ENCODE measurements at places on chromosomes 1 and 21.

DNA sequence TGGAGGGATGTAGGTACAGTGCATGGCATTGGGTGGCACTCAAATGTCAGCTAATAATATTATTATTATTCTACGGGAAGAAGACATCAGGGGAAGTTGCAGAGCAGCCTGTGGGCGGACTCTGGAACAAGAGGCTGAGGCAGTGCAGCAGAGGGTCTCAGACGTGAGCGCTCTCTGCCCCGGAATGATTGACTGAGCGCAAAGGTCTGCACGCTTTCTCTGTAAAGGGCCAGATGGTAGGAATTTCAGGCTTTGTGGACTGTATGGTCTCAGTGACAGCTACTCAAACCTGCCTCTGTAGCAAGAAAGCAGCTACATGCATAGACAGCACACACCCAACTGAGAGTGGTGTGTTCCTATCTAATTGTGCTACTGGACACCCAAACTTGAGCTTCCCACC, 29.6 kb upstream of the VPS13D start:
- no peaks in the 10 kb centered on the region for H3K36me3 ChIP-seq
- H3K4me1 ChIP-seq, result no peaks in the 10 kb centered on the region
- H3K4me3 ChIP-seq, result no peak overlapping the region

DNA sequence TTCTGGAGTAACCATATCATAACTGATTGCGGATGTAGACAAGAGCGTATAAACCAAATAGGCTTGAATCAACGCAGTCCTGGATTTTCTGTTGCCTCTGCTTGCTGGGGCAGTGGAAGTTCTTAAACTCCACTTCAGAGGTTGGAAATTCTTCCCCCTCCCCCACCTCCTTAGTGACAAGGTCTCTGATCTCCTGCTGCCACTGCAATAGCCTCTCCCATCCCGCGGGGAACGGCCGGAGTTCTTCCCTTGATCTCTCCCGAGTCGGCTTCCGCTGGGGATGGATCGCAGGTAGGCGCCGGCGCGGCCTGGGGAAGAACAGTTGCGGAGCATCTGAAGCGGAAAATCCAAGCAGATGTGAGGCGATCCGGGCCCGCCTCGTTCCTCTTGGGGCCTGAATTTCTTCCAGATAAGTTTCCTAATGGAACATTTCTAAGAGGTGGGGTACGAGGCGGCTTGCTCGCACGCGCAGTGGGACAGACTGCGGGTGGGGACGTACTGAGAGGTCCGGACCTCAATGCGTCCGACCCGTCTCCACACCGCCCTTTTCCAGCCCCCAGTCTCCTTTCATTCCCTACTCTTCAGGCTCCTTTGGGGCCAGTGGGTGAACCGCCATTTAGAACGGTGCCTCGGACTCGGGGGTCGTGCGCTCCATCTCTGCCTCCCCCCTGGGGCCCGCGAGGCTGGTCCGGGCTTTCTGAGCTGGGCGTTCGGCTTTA, 3.1 kb upstream of the SIM2 start:
- H3K27me3 ChIP-seq, result peaks cover 68% of the 10 kb centered on the region
- no peaks in the 10 kb centered on the region for H3K36me3 ChIP-seq
- no peak overlapping the region for H3K27ac ChIP-seq
- no peak overlapping the region for H3K4me3 ChIP-seq

DNA sequence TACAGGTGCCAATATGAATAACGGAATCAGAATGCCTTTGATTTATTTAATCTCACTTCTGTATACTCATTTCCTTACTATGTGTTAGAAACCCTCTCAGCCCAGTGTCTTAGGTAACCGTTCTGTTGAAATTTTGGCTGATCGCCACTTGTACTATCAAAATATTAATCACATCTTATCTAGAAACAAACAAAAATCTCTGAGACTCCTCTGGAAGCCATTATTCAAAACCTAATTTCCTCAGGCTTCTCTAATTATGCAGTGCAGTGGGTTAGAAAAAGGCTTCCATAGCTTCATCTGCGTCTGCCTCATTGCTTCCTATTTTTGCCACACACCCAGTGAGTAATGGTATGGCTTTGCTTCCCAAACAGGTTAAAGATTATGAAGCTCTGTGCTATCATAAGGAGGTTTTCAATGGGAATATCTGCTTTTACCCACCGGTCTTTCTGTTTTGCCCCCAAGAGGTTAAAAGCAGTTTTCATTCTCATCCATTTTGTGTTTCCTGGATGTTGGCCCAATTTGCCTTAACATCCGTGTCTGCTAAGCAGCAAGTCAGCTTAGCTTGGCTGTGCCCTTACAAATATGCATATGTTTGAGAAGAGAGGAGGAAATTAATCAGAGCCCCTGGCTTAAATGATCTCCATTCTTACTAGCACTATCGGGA, 129.6 kb downstream of the RYR2 start:
- no peak overlapping the region for H3K27ac ChIP-seq
- no peak for DNase-seq
- no peaks in the 10 kb centered on the region for H3K27me3 ChIP-seq
- no peaks in the 10 kb centered on the region for H3K36me3 ChIP-seq
- no peaks in the 10 kb centered on the region for H3K4me1 ChIP-seq

DNA sequence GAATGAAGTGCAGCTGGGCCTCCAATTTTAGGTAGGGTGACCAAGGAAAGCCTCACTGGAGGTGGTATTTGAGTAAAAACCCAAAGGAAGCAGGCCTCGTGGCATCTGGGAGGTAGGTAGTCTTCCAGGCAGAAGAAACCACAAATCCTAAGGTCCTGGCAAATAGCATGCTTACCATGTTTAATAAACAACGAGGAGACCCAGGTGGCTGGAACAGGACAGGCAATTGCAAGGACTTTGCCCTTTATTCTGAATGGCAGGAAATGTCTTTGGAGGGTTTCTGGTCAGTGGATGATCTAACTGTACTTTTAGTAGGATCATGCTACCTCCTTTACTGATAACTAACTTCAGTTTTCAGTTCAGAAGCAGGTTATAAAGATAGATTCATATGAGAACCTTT, 52.2 kb downstream of the EPB41 start:
- H3K4me3 ChIP-seq, result no peak overlapping the region
- peaks cover 5% of the 10 kb centered on the region for H3K4me1 ChIP-seq
- no peaks in the 10 kb centered on the region for H3K27me3 ChIP-seq
- no peak overlapping the region for H3K27ac ChIP-seq
- no peaks in the 10 kb centered on the region for H3K36me3 ChIP-seq

DNA sequence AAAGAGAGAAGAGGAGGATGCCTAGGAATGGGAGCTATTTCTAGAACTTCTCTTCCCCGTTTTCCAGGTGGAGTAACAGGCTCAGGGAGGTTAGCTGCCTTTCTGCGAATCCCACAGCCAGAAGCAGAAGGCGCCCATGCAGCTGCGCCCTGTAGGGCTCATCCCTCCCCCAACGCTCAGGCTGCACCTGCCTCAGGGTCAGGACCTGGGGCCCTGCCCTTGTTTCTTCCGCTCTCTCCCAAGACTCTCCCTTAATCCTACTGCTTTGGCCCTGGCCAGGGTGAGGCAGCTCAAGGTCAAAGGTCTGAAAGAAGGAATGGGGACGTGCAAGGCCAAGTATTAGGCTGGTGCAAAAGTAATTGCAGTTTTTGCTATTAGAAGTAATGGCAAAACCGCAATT, 30.5 kb upstream of the PADI2 start:
- no peak overlapping the region for H3K27ac ChIP-seq
- H3K36me3 ChIP-seq, result peaks cover 25% of the 10 kb centered on the region
- H3K4me3 ChIP-seq, result no peak overlapping the region
- peaks cover 5% of the 10 kb centered on the region for H3K4me1 ChIP-seq
- no peaks in the 10 kb centered on the region for H3K27me3 ChIP-seq
- DNase-seq, result no peak

GRCh38 chr1:10677491-10678391, 118.7 kb downstream of the CASZ1 start:
- H3K4me3 ChIP-seq, result no peak overlapping the region
- H3K4me1 ChIP-seq, result no peaks in the 10 kb centered on the region
- no peak overlapping the region for H3K27ac ChIP-seq
- peaks cover 22% of the 10 kb centered on the region for H3K27me3 ChIP-seq
- no peak for DNase-seq

- no peak overlapping the region for H3K27ac ChIP-seq
- H3K27me3 ChIP-seq, result no peaks in the 10 kb centered on the region
- H3K4me1 ChIP-seq, result peaks cover 10% of the 10 kb centered on the region
- H3K36me3 ChIP-seq, result peaks cover 2% of the 10 kb centered on the region
- no peak overlapping the region for H3K4me3 ChIP-seq
Measured at GRCh38 chr1:170853867-170854266, 81.5 kb upstream of the MROH9 start.

- H3K36me3 ChIP-seq, result peaks cover 15% of the 10 kb centered on the region
- peak overlapping the region; percentile 88 for H3K27ac ChIP-seq
- peak; percentile 30 for DNase-seq
- H3K4me3 ChIP-seq, result no peak overlapping the region
Measured at GRCh38 chr1:31421371-31422040, 8.5 kb downstream of the SERINC2 start.

DNA sequence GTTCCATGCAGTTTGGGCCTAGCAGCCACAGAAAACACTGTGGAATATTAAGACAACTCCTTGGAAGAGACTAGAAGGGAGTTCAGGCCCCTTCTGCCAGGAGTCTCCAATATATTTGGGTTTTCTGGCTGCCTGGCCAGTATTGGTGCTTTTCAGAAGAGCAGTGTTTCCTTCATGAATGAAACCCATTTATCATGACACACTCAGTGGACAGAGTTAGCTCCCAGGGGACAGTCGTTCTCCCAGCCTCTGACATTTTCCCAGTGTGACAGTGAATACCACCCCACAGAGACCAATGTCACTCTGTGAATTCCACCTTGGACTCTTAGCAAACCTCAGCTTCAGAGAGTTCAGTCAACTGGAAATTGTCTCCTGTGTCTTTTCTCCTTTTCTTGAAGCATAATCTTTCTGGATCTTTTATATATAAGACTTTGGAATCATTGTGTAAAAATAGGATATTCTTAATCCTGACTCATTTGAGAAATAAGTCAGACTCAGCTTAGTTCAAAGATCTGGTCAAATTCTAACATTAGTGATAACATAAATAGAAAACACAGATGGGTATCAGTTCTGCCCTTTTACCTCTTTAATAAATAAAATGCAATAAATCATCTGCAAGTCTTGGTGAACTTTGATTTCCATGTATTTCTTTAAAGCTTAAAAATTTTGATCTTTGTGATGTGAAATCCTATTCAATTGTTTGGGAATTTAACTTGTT, 40.4 kb downstream of the GNG12 start:
- no peaks in the 10 kb centered on the region for H3K27me3 ChIP-seq
- peak overlapping the region; percentile 84 for H3K4me3 ChIP-seq
- peaks cover 23% of the 10 kb centered on the region for H3K36me3 ChIP-seq
